ENCODE measurements at places on chromosomes 3 and 15. TPM values are rescaled to one million over a fixed set of nuclear protein-coding genes. Genes with fewer than 3 reads are reported as not detected.

CDV3 gene
- total RNA-seq: 211 TPM

CYP8B1 gene
- not detected for total RNA-seq

ABI3BP gene
- not detected for total RNA-seq

- H3K27me3 ChIP-seq: no peaks in the 10 kb centered on the region
- H3K27ac ChIP-seq: no peak overlapping the region
- no peak overlapping the region for H3K4me3 ChIP-seq
- no peaks in the 10 kb centered on the region for H3K36me3 ChIP-seq
- DNase-seq: no peak
These were observed 494.0 kb upstream of the TGFBR2 start for GRCh38 chr3:30112411-30112810.

DNA sequence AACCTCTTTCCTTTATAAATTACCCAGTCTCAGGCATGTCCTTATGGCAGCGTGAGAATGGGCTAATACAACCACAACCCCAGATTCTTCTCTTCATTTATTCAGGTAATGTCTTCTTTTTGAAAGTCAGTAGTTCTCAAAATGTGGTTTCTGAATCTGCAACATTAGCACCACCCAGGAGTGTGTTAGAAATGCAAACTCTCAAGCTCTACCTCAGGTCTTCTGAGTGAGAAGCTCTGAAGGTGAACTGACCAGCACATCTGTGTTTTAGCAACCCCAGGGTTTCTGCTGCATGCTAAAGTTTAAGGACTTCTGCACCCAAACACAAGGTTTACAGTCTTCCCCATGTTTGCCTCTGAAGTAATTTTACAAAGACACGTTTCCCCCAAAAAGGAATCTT, 22.3 kb upstream of the TRIM59 start:
- no peak overlapping the region for H3K27ac ChIP-seq
- no peak for DNase-seq
- H3K27me3 ChIP-seq: no peaks in the 10 kb centered on the region
- no peaks in the 10 kb centered on the region for H3K4me1 ChIP-seq

DNA sequence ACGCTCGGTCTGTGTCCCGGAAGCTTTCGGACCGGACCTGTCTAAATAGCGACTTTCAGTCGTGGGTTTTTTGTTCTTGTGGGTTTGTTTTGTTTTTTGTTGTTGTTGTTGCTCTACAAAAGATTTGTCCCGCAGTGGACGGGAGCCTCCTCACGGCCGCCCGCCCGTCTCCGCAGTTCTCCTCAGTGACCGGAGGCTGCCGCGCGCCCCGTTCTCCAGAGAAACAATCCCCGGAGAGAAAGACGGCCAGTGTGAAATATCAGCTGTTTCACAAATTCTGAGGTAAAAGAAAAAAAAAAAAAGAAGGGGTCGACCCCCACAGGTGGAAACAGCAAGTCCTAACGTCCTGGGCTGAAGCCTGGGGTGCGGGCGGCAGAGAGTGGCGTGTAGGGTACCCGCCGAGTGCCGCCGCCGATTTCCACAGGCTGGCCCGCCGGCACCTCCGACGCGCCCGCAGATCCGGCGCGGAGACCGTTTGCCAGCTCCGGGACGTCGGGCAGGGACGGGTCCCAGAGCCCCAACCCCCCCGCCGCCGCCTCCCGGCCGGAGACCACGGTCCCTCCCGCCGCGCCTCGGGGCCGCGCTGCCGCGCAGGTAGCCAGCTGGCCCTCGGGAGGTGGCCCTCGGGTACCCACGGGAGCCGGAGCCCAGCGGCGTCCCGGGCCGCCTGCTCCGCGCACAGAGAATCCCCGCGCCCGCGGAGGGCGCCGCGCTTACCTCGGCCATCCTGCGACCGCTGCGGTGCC, 478 bp downstream of the BNC1 start:
- peaks cover 3% of the 10 kb centered on the region for H3K27me3 ChIP-seq
- no peak overlapping the region for H3K27ac ChIP-seq
- no peak for DNase-seq
- H3K4me3 ChIP-seq: no peak overlapping the region
- no peaks in the 10 kb centered on the region for H3K36me3 ChIP-seq

DNA sequence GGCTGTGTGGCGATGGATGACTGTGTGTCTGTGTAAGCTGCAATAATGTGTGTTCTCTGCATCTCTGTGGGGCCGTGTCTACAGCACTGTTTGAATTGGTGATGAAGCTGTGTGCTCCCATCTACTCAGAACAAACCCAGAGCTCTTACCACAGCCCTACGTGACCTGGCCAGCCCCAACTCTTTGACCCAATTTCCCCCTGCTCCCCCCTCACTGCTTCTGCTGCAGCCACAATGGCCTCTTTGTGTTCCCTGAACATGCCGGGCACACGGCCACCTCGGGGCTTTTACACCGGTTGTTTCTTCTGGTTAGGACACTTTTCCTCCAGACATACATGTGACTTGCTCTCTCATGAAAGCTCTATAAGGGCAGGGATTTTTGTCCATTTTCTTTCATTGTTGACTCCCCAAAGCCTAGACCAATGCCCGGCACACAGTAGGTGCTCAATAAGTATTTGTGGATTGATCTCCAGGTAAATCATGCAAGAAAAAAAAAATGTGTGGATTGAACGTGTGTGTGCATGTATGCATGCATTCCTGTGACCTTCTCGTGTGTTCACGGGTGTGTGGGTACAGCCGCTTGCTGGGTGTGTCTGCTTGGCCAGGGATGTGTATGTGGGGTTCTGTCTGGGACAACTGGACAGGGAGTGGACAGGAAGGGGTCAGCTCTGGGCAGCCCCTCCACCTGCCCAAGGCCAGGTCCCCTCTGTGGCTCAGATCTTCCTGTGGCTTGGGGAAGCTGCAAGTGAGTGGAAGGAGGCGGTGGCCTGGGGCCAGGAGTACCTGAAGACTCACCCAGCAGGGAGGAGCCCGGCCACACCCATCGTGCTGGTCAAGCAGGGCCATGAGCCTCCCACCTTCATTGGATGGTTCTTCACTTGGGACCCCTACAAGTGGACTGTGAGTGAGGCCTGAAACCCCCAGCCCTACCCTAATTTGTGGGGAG, 14.8 kb downstream of the VILL start:
- H3K27me3 ChIP-seq: no peaks in the 10 kb centered on the region
- no peaks in the 10 kb centered on the region for H3K4me1 ChIP-seq
- no peak for DNase-seq
- no peak overlapping the region for H3K4me3 ChIP-seq
- H3K27ac ChIP-seq: no peak overlapping the region
- H3K36me3 ChIP-seq: peaks cover 88% of the 10 kb centered on the region

DNA sequence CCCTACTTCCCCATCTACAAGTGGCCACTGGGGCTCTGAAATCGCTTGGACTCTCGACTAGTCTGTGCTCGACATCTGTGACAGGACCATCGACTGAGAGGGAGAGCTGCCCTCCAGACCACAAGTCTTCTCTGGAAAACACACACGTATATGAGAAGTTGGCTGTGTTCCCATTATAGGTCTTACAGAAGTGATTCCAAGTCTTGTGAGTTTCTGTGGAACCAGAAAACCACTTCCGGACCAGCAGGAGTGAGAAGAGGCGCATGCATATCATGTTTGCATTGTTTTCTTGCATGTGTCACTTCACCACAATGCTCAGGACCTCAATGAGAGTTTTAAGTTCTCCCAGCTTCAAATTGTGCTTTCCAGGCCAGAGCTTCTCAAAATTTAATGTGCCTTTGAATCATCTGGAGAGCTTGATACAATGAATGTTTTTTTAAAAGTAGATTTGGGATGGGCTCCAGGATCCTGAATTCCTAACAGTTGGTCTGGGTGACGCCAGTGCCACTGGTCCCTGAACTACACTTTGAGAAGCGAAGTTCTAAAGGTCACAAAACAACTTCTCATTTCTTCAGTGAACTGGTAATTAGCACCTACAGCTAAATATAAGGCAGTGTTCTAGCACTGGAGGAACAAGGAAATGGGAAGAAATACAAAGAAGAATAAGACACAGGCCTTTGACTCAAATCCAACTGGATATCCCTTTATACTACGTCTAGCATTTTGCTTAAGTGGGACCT, 15.7 kb downstream of the LIPC start:
- no peak for DNase-seq
- H3K4me3 ChIP-seq: no peak overlapping the region
- H3K27me3 ChIP-seq: no peaks in the 10 kb centered on the region
- no peaks in the 10 kb centered on the region for H3K36me3 ChIP-seq
- H3K27ac ChIP-seq: no peak overlapping the region

DNA sequence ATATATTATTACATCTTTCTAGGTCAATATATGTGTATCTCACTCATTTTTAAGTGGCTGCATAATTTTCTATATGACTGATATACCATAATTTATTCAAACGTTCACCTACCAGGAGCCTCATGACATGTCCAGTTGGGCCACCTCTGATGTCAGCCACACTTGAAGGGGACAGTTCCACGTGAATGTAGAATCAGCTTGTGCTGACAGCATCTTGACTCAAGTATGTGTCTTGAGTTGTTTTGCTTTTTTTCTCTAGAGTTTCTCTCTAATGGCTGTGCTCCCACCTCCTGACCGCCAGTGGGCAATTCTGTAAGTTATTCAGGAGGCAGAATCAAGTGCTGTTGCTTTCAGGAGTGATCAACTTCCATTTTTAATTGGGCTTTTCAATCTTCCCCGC, 237.9 kb downstream of the NFKBIZ start:
- DNase-seq: no peak
- no peaks in the 10 kb centered on the region for H3K4me1 ChIP-seq
- H3K4me3 ChIP-seq: no peak overlapping the region
- no peak overlapping the region for H3K27ac ChIP-seq
- H3K36me3 ChIP-seq: no peaks in the 10 kb centered on the region

GRCh38 chr15:93865586-93865985, 365.8 kb upstream of the MCTP2 start:
- DNase-seq: no peak
- H3K27me3 ChIP-seq: no peaks in the 10 kb centered on the region
- H3K36me3 ChIP-seq: no peaks in the 10 kb centered on the region

- H3K36me3 ChIP-seq: no peaks in the 10 kb centered on the region
- no peak overlapping the region for H3K27ac ChIP-seq
- H3K4me3 ChIP-seq: no peak overlapping the region
- no peaks in the 10 kb centered on the region for H3K27me3 ChIP-seq
- DNase-seq: no peak
- no peaks in the 10 kb centered on the region for H3K4me1 ChIP-seq
These were observed 72.3 kb downstream of the LMLN start for GRCh38 chr3:198032039-198032936.

DNA sequence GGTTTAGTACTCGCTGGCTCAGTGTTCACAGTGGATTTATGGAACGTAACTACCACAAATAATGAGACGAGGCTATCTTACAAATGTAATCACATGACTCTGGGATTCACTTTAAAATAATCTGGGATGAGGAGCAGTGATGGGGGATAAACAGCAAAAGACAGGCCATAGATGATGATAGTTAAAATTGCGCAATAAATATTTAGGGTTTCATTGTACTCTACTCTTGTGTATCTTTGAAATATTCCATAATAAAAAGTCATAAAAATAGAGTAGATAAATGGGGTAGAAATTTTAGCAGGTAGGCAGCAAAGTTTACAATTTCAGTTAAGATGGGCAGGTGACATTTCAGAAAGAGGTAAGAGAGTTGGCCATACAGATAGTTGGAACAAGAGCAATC, 196.6 kb downstream of the KCNMB2 start:
- H3K36me3 ChIP-seq: no peaks in the 10 kb centered on the region
- H3K4me3 ChIP-seq: no peak overlapping the region
- no peaks in the 10 kb centered on the region for H3K4me1 ChIP-seq
- no peaks in the 10 kb centered on the region for H3K27me3 ChIP-seq
- DNase-seq: no peak

GRCh38 chr3:140540262-140540661, 137.6 kb upstream of the TRIM42 start:
- no peaks in the 10 kb centered on the region for H3K27me3 ChIP-seq
- H3K36me3 ChIP-seq: no peaks in the 10 kb centered on the region
- no peak overlapping the region for H3K4me3 ChIP-seq
- DNase-seq: no peak
- no peaks in the 10 kb centered on the region for H3K4me1 ChIP-seq

- no peak for DNase-seq
- H3K4me3 ChIP-seq: no peak overlapping the region
- H3K27me3 ChIP-seq: no peaks in the 10 kb centered on the region
- no peaks in the 10 kb centered on the region for H3K36me3 ChIP-seq
- H3K4me1 ChIP-seq: no peaks in the 10 kb centered on the region
- no peak overlapping the region for H3K27ac ChIP-seq
These were observed 27.1 kb downstream of the EIF1B start for GRCh38 chr3:40336511-40337135.

- H3K27me3 ChIP-seq: no peaks in the 10 kb centered on the region
- H3K36me3 ChIP-seq: no peaks in the 10 kb centered on the region
- H3K4me3 ChIP-seq: no peak overlapping the region
- DNase-seq: no peak
- no peaks in the 10 kb centered on the region for H3K4me1 ChIP-seq
These were observed 33.3 kb downstream of the SLC25A36 start for GRCh38 chr3:140974900-140975299.

GRCh38 chr3:18422972-18423371, 2.2 kb downstream of the SATB1 start:
- no peak for DNase-seq
- H3K36me3 ChIP-seq: peaks cover 17% of the 10 kb centered on the region
- peak overlapping the region; percentile 97 for H3K27ac ChIP-seq

DNA sequence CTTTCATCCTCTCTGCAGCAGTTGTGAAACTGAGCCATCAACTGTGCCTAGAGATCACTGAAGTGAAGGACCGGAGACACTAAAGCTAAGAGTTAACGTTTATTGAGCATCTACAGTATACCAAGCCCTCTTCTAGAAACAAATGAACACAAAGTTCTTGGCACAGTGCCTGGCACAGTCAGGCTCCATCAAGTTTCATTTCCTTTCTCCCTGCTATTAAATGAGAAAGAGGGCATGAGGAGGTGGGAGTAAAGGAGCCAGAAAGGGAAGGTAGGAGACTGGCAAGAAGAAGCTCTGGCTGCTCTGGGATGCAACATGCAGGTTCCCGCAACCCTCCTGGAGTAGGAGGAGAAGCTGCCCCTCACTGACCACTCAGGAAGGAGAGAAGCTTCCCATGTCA, 30.6 kb downstream of the CYP19A1 start:
- DNase-seq: no peak
- no peak overlapping the region for H3K27ac ChIP-seq
- H3K4me1 ChIP-seq: no peaks in the 10 kb centered on the region
- no peaks in the 10 kb centered on the region for H3K36me3 ChIP-seq
- no peak overlapping the region for H3K4me3 ChIP-seq

Measured in naive thymus-derived CD4-positive, alpha-beta T cell (primary cell).